ENCODE measurements at places on chromosomes 6 and 20. TPM values are rescaled to one million over a fixed set of nuclear protein-coding genes. Genes with fewer than 3 reads are reported as not detected.

DNA sequence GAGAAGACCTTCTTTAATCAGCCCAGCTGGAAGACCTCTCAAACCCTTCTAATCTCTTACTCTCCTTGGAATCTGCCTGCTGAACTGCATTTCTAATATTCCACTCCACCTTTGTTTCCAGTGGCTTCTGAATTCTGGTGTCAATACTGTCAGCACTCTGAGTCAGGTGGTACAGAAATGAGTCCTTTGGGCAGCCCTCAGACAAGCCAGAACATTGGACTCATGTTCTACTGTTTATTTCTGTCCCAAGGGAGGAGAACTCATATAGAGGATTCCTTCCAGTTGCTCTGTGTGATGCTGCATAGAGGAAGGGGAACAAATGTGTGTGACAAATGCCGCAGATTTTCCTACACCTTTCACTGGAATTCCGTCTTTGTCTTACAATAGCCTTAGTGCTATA lies 114.8 kb downstream of the PHF3 start:
- no peak overlapping the region for H3K27ac ChIP-seq
- H3K27me3 ChIP-seq: no peaks in the 10 kb centered on the region
- no peak for DNase-seq

- no peaks in the 10 kb centered on the region for H3K27me3 ChIP-seq
- no peak overlapping the region for H3K4me3 ChIP-seq
- no peak for DNase-seq
- H3K27ac ChIP-seq: no peak overlapping the region
- H3K36me3 ChIP-seq: peaks cover 29% of the 10 kb centered on the region
Measured at GRCh38 chr6:7604506-7604905, 14.5 kb downstream of the SNRNP48 start.

The TDRD6 gene
- total RNA-seq: 0.44 TPM

The MOXD1 gene
- total RNA-seq: 12.5 TPM

The DNAH8 gene
- total RNA-seq: 0.06 TPM

The NHLRC1 gene
- 2.4 TPM for total RNA-seq

Data from spinal cord (tissue), 10 donors.